ENCODE measurements at places on chromosomes 4 and X. TPM values are rescaled to one million over a fixed set of nuclear protein-coding genes. Genes with fewer than 3 reads are reported as not detected.

The TRIM61 gene
- 1.8 TPM for total RNA-seq

The TMPRSS11F gene
- not detected for total RNA-seq

The PLS3 gene
- total RNA-seq, result 0.99 TPM

DNA sequence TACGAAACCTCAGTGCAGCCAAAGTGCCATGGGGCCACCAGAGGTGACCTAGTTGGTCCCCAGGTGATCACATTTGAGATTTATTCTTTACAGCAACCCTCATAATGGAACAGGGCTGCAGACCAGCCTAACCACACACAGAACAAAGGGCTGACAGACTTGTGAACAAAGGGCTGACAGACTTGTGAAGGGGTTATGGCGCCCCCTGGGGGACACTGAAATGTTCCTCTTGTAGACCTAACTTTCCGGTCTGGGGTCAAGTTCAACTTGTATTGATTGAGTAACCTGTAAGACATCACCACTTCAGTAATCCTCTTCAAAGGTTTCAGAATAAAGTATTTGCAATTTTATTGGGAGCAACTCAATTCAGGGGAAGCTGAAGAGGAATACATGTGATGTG is 175.9 kb upstream of the RPS6KA3 start:
- H3K27ac ChIP-seq, result no peak overlapping the region
- no peak overlapping the region for H3K4me3 ChIP-seq
- peaks cover 8% of the 10 kb centered on the region for H3K27me3 ChIP-seq
- peak; percentile 86 for DNase-seq
- H3K36me3 ChIP-seq, result no peaks in the 10 kb centered on the region

GRCh38 chr4:71201817-71202576 is 136.8 kb upstream of the SLC4A4 start:
- H3K27me3 ChIP-seq, result no peaks in the 10 kb centered on the region
- no peak overlapping the region for H3K4me3 ChIP-seq
- no peak overlapping the region for H3K27ac ChIP-seq
- no peaks in the 10 kb centered on the region for H3K36me3 ChIP-seq

GRCh38 chrX:84735025-84735424 is 232.8 kb upstream of the HDX start:
- no peak overlapping the region for H3K4me3 ChIP-seq
- no peaks in the 10 kb centered on the region for H3K36me3 ChIP-seq
- no peaks in the 10 kb centered on the region for H3K4me1 ChIP-seq
- DNase-seq, result no peak

GRCh38 chr4:8939840-8940742 is 68.5 kb upstream of the HMX1 start:
- H3K4me1 ChIP-seq, result no peaks in the 10 kb centered on the region
- H3K4me3 ChIP-seq, result no peak overlapping the region
- no peaks in the 10 kb centered on the region for H3K36me3 ChIP-seq
- no peaks in the 10 kb centered on the region for H3K27me3 ChIP-seq
- no peak for DNase-seq
- no peak overlapping the region for H3K27ac ChIP-seq

GRCh38 chr4:113471146-113471860 is 290.2 kb downstream of the CAMK2D start:
- H3K27ac ChIP-seq, result no peak overlapping the region
- DNase-seq, result no peak
- H3K36me3 ChIP-seq, result peaks cover 25% of the 10 kb centered on the region

- H3K4me1 ChIP-seq, result no peaks in the 10 kb centered on the region
- H3K4me3 ChIP-seq, result no peak overlapping the region
- H3K27ac ChIP-seq, result no peak overlapping the region
- no peak for DNase-seq
- H3K36me3 ChIP-seq, result no peaks in the 10 kb centered on the region
These were observed 98.4 kb downstream of the EFNB1 start for GRCh38 chrX:68927178-68927577.

All from activated T-cell treated with anti-CD3 and anti-CD28 coated beads, Interleukin-2, amount 50 U/mL, for 72 hours (primary cell).